ENCODE measurements at places on chromosomes 2 and 18.
A peak's percentile ranks its signal among the peaks of the same experiment; 100 is the strongest.

DNA sequence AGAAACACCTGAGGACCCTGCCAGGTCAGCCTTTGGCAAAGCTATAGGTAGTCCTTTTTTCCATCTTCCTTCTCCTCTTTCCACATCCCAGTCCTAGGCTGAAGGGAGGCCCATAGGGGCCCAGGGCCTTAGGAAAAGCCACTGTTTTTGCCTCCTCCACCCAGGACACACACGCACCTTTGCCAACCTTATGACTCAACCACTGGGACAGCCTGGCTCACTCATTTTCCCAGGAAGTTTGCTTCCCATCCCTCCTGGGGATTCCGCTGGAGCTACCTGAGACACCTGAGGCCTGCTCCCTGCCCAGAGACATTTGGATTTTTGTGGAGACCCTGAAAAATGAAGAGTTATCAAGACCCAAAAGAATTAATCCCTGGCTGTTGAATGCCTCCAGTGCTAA lies 273.4 kb upstream of the SIX2 start:
- ATAC-seq, result no peak

DNA sequence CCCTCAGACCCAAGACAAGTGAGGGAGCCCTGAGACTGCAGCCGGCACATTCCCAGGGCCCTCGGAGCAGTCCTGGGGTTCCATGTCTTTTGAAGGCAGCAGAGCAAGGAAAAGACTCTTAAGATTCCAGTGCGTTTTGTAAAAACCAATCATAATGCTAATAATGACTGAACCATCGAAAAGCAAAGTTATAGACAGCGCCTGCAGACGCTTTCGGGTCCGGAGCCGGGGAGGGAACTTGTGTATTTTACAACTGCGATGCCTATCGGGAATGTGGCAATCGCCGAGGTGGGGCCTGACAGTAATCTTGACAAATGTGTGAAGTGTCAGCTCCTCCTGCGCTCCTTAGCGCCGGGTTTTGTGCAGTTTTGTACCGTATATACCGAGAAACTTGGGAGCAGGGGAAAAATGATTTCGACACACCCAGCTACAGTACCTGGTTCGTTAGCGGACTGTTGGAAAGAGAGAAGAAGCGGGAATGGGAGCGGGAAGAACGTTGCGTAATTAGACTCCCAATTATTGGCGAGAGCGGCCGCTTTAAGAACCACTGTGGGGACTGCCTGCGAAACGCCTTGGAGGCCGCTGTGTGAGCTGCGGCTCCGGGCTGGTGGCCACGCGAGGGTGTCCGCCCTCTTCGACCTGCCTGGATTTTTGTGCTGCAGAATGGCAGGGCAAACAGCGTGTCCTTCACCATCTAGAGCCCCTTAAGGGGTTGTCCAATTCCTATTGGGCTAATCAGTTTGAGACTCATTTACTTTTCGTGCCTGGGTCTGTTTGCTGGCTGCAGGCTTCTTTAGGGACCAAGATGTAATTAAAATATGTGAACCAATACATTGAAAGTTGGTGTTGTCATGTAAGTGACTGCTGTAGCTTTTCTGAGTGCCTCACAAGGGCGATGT lies 2.4 kb downstream of the EPAS1 start:
- peak; percentile 30 for ATAC-seq

DNA sequence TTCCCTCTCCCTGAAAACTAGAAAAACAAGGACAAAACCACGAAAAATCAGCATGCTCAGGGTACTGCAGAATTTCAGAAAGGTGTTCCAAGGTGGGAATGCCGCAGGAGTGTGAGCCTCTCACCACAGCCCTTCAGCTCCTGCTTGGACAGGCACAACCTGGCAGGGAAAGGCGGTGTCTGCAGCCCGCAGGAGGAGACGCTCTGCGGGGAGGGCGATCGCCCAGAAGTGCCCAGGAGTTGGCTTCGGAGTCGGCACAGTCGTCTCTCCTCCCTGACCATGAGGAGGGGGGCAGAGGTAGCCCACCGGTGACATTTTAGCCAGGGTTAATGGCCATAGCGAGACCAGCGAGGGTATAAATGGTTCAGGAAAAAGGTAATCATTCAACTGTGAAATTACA lies 57.2 kb downstream of the TMEM18 start:
- no peak for ATAC-seq

DNA sequence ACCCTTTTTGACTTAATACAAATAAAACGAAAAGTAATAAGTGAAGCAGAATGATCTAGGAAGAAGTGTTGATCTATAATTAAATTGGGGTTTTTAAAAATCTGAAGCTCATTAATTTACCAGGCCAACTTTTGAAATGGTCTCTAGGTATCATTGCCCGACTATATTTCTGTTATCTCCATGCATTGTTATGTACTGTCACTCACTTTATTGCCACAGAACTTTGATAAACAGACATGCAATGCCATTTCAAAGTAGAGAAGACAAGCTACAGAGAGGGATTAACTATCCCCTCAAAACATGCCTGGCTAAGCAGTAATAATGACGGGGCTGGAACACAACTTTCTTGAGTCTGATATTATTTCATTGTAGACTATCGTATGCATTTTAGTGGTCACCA lies 147.6 kb upstream of the ITGA4 start:
- ATAC-seq, result no peak

DNA sequence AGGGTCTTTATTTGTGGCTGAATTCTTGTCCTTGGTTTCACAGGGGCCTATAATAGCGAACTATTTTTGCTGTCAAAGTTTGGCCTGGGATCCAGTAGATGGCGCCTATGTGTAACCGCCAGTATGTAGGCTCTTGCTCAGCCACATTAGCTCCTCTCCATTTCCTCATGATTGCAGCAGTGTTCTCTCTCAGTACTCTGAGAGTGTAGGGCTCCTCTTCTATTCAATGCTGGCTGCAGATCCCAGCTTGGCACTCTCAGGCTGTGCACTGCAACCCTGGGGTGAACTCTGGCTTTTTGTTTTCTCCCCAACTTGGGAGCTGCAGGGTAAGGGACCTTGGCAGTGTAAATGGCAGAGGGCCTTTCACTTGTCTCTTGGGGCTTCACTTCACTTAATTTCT lies 344.6 kb upstream of the CHAC2 start:
- ATAC-seq, result peak; percentile 91

- no peak for ATAC-seq
These were observed 335.5 kb downstream of the CLIP4 start for GRCh38 chr2:29450596-29451222.

- ATAC-seq, result no peak
These were observed 57.1 kb upstream of the ITGB6 start for GRCh38 chr2:160257041-160257742.

DNA sequence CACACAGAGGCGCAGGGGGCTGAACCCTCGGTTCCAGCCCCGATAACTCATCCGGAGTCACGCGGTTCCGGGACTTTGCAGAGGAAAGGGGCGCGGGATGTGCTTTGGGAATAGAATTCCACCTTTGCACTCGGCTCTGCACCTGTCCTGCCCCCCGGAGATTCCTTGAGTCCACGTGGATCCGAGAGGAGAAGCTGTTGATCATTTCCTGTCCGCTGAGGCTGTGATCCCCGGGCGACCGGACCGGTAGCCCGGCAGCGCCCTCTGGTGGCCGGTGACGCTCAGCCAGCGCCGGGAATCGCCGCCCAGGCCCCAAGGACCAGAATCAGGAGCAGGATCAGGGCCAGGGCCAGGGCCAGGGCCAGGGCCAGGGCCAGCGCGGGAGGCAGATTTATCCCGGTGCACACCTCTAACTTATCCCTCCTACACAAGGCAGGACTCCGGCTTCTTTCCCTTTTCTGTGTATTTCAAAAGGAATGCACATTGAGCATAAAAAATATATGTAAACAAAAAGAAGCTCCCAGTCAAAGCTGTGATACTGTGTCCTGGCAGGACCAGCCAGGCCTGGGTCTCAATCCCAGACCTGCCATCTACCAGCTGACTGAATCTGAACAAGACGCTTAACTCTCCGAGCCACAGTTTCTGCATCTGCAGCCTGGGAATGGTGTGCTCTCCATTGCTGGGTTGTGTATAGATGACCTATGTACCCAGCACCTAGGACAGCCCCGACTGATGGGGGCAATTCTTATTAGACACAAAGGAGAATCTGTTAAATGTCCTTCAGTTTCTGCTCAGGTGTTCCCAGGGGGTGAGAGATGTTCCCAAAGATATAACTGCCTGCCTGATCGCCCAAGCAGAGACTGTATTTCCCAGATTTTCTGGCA lies 8.5 kb upstream of the SPATA3 start:
- peak; percentile 96 for ATAC-seq

GRCh38 chr2:33709951-33710350 lies 110.9 kb upstream of the FAM98A start:
- ATAC-seq, result no peak

DNA sequence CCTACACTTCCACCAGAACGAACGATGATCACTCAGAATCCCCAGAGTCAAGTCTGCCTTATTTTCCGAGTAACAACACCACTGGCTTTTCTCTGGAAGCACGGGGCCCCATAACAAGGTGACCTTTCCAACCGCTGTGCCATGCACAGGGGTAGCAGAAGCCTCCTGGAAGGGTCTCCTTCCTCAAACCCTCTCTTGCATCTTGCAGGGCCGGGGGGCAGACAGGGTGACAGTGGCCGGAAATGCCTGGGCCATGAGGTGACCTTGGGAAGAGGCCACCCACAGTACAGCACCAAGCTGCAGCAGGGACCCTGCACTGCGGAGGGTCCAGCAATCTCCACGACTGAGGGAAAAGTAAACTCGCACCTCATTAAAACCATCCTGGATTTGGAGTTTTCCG lies 108.5 kb downstream of the PXDN start:
- no peak for ATAC-seq

GRCh38 chr18:2406544-2406943 lies 164.8 kb downstream of the METTL4 start:
- no peak for ATAC-seq

- ATAC-seq, result no peak
These were observed 193.9 kb downstream of the NBAS start for GRCh38 chr2:15367205-15367604.

DNA sequence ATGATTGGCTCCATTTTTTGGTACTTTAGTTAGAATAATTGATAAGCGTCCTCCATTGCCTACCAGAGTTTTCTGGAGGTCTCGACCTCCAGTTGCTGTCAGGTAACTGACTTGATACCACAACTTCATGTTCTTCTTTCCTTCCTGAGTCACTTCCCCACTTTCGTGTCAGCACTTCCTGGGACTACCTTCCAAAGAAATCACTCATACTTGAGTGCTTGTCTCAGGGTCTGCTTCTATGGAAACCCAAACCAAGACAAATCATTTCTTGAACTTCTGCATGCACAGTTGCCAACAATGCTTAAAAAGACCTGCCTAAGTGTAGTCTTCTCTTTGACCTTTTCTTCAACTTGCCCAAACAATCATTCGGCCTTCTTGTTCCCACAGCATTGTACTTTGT lies 210.3 kb upstream of the ETAA1 start:
- no peak for ATAC-seq

DNA sequence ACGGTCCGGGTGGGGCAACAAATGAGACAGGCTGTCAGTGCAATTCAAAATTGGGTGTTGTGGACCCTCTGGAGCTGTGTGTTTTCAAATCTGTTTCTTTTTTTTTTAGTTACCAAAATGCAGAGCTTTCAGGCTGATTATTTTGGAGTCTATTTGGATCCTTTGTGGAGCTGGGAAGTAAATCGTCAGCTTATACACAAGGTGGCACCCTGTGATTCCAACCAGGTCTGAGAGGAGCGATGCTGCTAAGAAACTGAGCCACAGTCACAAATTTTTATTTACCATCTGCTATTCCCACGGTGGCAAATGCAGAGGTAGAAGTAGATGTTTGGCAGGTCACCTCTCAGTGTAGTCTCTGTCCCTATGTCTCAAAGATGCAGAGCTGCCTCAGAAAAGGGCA lies 3.8 kb upstream of the EPC2 start:
- no peak for ATAC-seq

DNA sequence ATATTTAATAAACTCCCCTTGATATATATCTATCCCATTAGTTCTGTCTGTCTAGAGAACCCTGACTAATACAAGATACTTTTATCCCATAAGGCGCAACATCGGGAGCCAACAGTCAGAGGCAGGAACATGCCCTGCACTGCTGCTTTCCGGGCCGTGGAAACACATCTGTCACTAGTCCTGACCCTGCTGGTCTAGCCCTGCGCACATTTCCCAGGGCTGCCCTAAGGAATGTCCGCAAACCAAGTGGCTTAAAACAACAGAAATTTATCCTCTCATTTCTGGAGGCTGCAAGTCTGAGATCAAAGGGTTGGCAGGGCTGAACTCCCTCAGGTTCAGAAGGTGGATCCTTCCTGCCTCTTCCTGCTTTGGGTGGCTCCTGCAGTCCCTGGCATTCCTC lies 114.2 kb upstream of the TPO start:
- no peak for ATAC-seq
